ENCODE measurements at places on chromosomes 1 and 21.

DNA sequence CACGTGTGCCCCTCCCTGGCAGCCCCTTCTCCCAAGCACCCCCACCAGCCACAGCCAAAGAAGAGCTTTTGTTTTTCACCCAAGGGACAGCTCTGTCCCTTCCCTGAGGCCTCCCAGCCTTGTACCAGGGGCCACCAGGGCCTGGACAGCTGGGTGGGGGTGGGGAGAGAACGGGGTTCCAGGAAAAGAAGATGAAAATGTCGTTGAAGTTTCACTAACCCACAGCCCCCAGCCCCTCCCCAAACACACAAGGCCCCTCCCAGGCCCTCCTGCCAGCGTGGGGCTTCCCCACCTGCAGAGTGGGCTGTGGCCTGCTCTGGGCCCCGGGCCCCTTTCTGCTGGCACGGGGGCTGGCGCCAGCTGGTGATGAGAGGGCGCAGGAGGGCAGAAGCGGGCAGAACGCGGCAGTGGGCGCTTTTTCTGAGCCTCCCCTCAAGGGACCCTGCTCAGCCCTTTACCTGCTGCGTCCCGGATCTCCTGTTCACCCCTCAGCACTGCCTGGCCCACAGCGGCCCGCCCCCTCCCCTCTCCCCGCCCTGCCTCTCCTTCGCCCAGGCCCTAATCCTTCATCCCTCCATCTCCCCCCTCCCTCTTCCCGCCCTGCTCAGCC is 5.5 kb upstream of the ANKRD65 start:
- DNase-seq, result no peak

DNA sequence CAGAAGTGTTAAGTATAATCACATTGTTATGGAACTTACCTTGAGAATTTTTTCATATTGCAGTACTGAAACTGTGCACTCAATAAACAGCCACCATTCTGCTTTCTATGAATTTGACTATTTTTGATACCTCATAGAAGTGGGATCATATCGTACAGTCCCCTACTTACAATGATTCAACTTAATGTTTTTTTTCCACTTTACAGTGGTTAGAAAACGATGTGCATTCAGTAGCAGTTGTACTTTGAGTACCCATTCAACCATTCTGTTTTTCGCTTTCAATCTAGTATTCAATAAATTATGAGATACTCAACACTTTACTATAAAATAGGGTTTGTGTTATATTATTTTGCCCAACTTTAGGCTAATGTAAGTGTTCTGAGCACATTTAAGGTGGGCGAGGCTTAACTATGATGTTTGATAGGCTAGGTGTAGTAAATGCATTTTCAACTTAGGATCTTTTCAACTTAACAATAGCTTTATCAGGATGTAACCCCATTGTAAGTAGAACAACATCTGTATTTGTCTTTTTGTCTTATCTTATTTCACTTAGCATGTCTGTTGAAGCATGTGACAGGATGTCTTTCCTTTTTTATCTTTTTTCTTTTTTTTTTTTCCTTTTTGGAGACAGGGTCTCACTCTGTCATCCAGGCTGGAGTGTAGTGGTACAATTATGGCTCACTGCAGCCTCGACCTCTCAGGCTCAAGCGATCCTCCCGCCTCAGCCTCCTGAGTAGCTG is 42.4 kb upstream of the KCNQ4 start:
- DNase-seq, result no peak

DNA sequence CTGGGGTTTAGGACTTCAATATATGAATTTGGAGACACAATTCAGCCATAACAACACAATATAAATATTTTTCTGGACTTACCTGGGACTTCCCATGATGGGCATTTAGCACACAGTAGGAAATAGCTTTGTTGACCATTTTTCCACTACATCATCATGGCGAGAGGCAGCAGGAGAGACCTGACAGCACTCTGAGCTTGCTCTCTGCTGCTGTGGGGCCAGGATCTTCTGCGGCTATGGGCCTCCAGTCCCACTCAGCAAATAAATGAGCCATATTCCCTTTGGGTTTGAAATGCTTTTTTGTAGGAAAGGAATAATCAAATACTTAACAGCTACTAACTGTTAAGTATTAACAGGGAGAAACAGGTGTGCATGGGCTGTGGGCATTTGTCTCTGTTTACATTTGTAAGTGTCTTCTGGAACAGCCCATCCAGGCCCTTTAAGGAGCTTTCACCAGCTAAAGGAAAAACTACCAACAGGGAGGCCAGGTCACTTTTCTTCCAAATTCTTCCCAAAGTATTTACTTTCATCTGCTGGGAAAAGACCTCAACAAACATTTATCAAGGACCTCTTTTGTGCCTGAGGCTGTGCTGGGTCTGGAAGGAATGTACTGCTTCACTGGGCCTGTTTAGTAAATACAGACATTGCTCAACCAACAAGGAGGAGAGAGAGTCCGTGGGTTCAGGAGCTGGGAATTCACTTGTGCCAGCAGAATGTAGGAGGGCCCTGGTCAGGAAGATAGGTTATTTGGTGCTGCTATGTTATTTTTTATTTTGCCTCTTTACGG is 133.2 kb downstream of the LRIG2 start:
- DNase-seq, result no peak

- DNase-seq, result peak; percentile 59
Observed at GRCh38 chr1:20717452-20718342, at the start of gene KIF17. KIF17 (minus strand) TSS chr1:20718007; CDS start chr1:20717706, 301 bp downstream.

DNA sequence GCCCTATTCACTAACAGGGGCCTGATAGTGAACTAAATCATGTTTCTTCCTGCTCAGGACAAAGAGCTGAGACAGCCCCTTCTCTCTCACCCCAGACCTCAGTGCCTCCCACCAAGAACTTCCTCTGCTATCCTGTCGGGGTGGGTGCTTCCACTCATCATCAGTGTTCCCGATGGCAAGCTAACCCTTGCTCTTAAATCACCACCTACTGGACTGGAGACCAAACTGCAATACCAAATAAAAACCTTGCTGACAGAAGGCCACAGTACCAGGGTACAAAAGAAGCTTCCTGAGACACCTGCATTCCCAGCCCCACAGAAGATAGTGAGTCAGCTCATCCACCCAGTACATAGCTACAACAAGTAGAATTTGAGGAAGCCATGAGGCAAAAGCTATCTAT is 799.5 kb downstream of the LTN1 start:
- no peak for DNase-seq

DNA sequence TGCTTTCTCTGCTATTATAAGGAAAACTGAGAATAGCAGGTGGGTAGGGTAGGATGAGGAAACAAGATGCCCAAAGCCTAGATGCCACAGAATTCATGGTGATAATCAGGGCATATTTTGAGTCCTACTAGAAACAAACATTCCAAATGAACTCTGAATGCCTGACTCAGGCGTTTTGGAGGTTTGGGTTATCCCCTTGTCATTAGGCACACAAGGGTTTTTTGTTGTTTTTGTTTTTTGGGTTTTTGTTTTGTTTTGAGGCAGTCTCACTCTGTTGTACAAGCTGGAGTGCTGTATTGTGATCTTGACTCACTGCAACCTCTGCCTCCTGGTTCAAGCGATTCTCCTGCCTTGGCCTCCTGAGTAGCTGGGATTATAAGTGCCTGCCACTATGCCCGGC is 19.2 kb downstream of the SYNC start:
- no peak for DNase-seq

DNA sequence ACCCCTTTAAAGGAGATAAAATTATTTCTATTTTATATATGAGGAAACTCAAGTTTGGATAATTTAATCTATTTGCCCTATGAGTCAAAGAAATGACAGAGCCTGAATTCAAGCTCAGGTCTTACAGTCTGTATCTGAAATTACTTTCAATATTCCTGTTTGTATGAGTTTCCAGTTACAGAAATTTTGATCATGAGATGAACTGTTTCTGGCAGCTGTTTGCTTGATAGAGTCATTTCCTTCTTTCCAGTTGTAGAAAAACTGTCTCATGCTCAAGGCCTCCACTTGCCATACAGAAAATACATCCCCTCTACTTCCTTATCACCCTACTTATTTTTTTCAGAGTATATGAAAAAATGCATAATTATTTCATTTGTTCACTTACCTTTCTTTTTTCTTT is 87.6 kb downstream of the PTPRC start:
- no peak for DNase-seq

DNA sequence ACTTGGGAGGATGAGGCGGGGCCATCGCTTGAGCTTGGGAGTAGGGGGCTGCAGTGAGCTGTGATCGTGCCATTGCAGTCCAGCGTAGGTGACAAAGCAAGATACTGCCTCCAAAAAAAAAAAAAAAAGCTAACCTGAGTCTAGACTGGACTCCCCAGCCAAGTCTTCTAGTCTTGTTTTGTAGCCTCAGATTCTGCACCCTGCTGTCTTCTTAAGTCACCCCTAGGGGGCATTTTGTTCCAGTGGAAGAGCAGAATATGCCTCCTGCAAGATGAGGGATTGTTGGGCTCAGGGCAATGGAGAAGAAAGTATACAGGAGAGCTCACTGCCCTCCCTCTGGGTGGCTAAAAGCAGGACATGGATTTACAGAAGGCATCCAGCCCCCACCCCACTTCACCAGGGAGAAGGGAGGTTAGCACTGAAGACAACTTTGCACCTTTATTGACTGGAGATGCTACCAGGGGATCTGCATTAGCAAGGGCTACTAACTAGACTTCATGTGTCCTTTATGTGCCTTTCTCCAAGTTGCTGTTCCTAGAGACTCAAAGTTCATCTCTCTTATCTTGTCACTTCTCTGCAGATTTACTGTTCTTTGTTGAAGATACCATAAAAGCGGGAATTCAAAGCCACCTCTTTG is 15.3 kb upstream of the RNF187 start:
- no peak for DNase-seq

DNA sequence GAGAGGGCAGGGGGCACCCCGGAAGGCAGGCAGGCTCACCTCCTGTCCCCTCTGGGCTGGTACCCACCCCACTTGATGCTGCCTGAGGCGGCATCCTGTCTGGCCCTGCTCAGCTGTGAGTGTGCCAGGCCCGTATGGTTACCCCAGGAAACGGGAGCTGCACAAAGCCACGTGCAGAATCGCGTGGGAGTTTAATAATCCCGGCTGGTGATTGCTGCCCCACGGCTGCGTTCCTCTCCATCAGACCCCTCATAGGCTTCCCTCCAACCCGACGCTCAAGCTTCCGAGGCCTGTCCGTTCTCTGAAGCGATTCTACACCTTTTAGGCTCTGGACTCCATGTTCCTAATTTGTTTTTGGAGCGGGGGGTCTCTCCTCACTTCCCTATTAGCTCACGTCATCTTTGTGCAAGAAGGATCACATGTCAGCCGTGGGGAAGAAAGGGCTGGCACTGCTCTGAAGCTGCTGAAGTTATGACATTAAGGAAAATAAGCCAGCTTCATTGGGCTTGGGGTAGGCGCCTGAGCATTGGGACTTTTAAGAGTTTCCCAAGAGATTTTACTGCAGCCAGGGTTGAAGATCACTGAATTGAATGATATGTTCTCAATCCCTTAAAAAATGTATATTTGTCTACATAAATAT is 1.1 kb upstream of the B3GALT5 start:
- DNase-seq, result no peak

GRCh38 chr1:169109561-169110134 is 3.2 kb downstream of the ATP1B1 start:
- DNase-seq, result peak; percentile 64

- DNase-seq, result no peak
Observed at GRCh38 chr1:200034262-200034557, 6.7 kb downstream of the NR5A2 start.

GRCh38 chr1:204091787-204092312 is 18.9 kb downstream of the SOX13 start:
- DNase-seq, result no peak

- DNase-seq, result no peak
Observed at GRCh38 chr1:172647987-172648386, 10.9 kb upstream of the FASLG start.

GRCh38 chr1:116224111-116224510 is 112.9 kb downstream of the MAB21L3 start:
- no peak for DNase-seq

GRCh38 chr1:223535319-223535718 is 130.2 kb downstream of the CAPN8 start:
- no peak for DNase-seq

DNA sequence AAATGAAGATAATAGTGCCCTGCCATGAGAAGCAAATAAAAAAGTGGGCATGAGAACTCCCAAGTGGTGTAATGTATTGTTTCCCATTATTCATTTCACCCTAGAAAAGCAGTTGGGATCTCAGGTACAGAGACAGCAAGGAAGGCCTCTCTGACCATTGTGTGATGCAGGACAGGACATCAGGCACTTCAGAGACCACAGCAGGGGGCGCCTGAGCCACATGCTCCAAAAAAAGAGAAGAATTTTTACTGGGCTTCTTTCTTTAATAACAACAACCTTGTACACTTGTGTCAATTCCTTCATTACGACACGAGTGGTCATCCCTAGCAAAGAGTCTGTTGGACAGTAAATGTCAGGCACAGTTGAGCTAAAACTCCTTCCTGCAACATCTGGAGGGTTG is 533.3 kb downstream of the OMA1 start:
- no peak for DNase-seq

GRCh38 chr1:11529330-11529729 is 50.4 kb downstream of the DISP3 start:
- no peak for DNase-seq

- DNase-seq, result no peak
Observed at GRCh38 chr1:53944469-53945182, 873 bp downstream of the IFT25 start.

DNA sequence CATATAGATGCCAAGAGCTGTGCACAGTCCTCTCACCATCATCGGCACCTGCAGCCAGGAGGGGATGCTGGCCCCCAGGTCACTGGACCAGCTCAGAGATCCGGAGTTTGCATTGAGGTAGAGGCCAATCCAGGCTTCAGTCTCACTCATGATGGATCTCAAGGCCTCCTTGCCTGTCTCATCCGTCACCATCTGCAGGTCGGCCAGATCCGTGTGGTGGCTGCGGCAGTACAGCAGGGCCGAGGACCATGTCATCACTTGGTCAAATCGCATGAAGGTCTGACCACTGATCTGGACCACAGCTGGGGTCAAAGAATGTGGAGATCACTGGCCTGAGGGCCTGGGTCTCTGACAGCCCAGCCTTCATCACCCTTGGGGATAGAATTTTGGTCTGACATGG is 6.6 kb downstream of the CLEC20A start:
- no peak for DNase-seq

- no peak for DNase-seq
Observed at GRCh38 chr1:166176416-166176815, 9.6 kb upstream of the FAM78B start.

DNA sequence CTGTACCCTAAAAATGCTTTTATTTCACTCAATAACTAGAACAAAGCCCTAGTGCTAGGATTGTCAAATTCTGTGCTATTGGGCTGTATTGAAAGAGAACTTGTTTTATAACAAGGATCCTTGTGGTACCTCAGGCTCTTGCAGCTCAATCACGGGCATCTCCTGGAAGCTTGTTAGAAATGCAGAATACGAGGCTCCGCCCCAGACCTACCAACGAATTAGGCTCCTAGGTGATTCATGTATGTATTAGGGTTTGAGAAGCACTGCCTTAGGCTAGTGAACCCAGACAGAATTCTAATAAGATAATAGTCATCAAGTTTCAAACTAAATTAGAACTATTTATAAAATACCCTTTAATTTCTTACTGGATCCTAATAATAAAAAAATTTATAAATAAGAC is 45.6 kb downstream of the ZZZ3 start:
- no peak for DNase-seq

Data from fibroblast of the conjunctiva (primary cell).